Aorta (tissue), 5 donors: ENCODE measurements at places on chromosomes 7 and 10.

DNA sequence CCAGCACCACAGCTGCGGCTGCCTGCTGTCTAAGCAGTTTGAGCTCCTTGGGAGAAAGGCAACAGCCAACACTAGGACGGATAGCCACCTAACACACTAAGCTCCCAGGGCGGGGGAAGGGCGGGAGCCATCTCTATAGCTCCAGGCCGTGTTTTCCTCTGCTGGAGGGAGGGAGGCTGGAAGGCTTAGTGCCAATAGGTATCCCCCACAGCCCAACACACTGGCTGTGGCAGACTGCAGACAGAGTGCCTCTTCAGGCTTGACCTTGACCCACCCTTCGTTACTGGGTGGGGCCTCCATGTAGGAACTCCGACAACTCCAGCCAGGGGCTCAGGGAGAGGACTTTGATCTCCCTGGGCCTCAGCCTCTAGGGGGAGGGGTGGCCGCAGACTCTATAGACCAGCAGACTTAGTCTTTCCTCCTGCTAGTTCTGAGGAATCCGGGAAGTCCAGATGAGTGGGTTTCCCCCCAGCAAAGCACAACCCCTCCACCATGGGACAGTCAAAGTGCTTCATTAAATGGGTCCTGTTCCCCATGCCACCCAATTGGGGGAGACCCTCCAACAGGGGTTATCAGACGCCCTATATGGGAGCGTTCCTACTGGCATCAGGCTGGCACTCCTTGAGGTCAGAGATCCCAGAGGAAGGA lies 314.4 kb upstream of the MKI67 start:
- no peak overlapping the region for H3K4me3 ChIP-seq
- H3K27ac ChIP-seq: no peak overlapping the region
- no peaks in the 10 kb centered on the region for H3K36me3 ChIP-seq

DNA sequence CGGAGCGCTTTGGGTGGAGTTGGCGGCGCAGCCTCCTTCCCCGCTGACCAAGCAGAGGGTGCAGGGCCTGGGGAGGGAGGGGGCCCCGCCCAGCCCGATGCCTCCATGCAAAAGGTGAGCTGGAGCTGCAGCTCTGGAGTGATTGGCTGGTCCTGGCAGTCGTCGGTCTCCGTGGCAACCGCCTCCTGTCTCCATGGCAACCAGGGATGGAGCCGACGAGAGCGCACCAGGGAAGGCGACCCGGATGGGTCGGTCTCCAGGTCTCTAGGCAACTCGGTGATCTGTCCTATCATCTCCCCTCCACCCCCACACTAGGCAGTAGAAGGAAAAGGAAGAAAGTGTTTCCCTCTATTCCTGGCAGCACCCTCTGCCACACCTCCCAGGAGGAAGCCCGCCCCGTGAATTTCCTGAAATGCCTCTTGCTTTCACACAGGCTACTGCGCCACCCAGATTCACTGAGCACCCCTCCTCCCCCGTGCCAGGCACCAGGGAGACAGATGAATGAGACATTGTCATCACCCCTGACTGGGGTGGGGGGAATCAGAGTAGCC lies 647 bp upstream of the NACAD start:
- H3K4me3 ChIP-seq: peak overlapping the region; percentile 46
- no peak overlapping the region for H3K27ac ChIP-seq
- no peaks in the 10 kb centered on the region for H3K27me3 ChIP-seq
- no peaks in the 10 kb centered on the region for H3K4me1 ChIP-seq
- no peaks in the 10 kb centered on the region for H3K36me3 ChIP-seq
- peak; percentile 74 for DNase-seq

DNA sequence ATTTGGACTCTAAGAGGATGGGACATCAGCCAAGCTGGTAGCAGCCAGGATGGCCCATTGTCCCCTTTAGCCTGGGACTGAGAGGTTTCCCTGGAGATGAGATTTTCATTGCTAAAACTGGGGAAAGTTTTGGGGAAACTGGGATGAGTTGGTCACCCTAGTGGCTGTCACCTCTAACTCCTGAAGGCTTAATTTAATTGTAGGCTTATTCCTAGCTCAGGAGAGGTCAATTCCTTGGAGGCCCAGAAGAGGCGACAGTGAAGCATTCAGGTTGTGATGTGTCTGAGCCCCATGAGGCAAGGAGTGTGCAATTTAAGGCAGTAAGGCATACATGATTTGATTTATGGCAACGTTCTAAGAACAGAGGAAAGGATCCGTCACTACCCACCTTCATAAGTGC lies 24.9 kb upstream of the JAZF1 start:
- no peak overlapping the region for H3K4me3 ChIP-seq
- H3K36me3 ChIP-seq: no peaks in the 10 kb centered on the region
- no peak for DNase-seq
- no peaks in the 10 kb centered on the region for H3K4me1 ChIP-seq
- H3K27ac ChIP-seq: no peak overlapping the region

- no peak overlapping the region for H3K4me3 ChIP-seq
- no peaks in the 10 kb centered on the region for H3K36me3 ChIP-seq
- no peak for DNase-seq
- H3K27ac ChIP-seq: no peak overlapping the region
These were observed 21.7 kb downstream of the HIBADH start for GRCh38 chr7:27640884-27641574.

- H3K4me3 ChIP-seq: no peak overlapping the region
- no peaks in the 10 kb centered on the region for H3K36me3 ChIP-seq
- H3K27ac ChIP-seq: no peak overlapping the region
- no peaks in the 10 kb centered on the region for H3K4me1 ChIP-seq
- H3K27me3 ChIP-seq: no peaks in the 10 kb centered on the region
These were observed 13.1 kb upstream of the GPR141 start for GRCh38 chr7:37670436-37670835.

- no peak overlapping the region for H3K4me3 ChIP-seq
- no peaks in the 10 kb centered on the region for H3K4me1 ChIP-seq
- H3K27me3 ChIP-seq: no peaks in the 10 kb centered on the region
- no peak overlapping the region for H3K27ac ChIP-seq
- no peak for DNase-seq
These were observed 42.7 kb downstream of the PTPN12 start for GRCh38 chr7:77579797-77580196.
